ENCODE measurements at places on chromosomes 13 and 19. TPM values are rescaled to one million over a fixed set of nuclear protein-coding genes. Genes with fewer than 3 reads are reported as not detected.

Gene SUCLA2
- total RNA-seq = 40.2 TPM

Gene CCDC8
- total RNA-seq = not detected

Gene IFNL1
- not detected for total RNA-seq

Gene TTC9B
- total RNA-seq = not detected

Gene LRP3
- 0.10 TPM for total RNA-seq

Gene ZNF540
- 0.93 TPM for total RNA-seq

Gene PCDH17
- not detected for total RNA-seq

Gene CNOT3
- total RNA-seq = 64.8 TPM

Gene IGFL2
- not detected for total RNA-seq
